Astrocyte (in vitro differentiated cells and primary cell): ENCODE measurements at places on chromosomes 2 and 18. TPM values are rescaled to one million over a fixed set of nuclear protein-coding genes. Genes with fewer than 3 reads are reported as not detected.
A peak's percentile ranks its signal among the peaks of the same experiment; 100 is the strongest.

GRCh38 chr2:69936906-69937305 is 22.0 kb downstream of the MXD1 start:
- no peaks in the 10 kb centered on the region for H3K27me3 ChIP-seq
- no peak overlapping the region for H3K4me3 ChIP-seq
- H3K27ac ChIP-seq, result no peak overlapping the region
- peaks cover 26% of the 10 kb centered on the region for H3K4me1 ChIP-seq
- no peak for DNase-seq

DNA sequence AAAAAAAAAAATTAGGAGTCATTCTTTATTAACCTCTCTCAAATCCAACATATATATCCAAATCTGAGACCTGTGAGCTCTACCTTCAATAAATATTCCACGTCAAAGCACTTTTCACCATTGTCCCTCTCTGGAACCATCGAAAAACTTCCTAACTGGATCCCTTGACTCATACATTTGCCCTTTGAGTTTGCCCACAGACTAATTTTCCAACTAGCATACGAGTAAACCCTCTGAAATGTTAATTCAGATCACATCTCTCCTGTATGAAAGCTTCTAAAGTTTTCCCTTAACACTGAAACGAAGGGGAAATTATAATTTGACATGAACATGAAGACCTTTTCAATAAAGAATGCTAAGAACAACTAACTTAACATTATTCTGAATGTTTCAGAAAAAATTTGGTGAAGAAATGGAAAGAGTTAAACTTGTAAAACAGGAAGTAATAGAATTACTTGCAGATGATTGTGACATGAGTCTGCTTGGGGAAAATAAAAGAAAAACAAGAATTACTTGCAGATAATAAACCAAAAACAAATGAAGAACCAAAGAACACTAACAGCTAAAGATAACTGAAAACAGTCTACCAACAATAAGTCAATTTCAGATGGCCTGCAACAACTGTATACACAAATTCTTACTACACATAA is 110.6 kb downstream of the C2orf74 start:
- H3K27ac ChIP-seq, result peak overlapping the region; percentile 32
- H3K4me1 ChIP-seq, result peaks cover 14% of the 10 kb centered on the region
- H3K4me3 ChIP-seq, result no peak overlapping the region

The RAX gene
- total RNA-seq, result not detected in 2 replicates

The EPB41L3 gene
- total RNA-seq, result 92.3 and 97.0 TPM in 2 replicates
